ENCODE measurements at places on chromosomes 16 and 17. TPM values are rescaled to one million over a fixed set of nuclear protein-coding genes. Genes with fewer than 3 reads are reported as not detected.

TELO2 gene
- 9.0 TPM for total RNA-seq

TAT gene
- total RNA-seq: not detected

NPIPA7 gene
- 1.3 TPM for total RNA-seq

OGFOD3 gene
- total RNA-seq: 29.2 TPM

ARHGAP44 gene
- 0.12 TPM for total RNA-seq

CEP20 gene
- 59.6 TPM for total RNA-seq

DNA sequence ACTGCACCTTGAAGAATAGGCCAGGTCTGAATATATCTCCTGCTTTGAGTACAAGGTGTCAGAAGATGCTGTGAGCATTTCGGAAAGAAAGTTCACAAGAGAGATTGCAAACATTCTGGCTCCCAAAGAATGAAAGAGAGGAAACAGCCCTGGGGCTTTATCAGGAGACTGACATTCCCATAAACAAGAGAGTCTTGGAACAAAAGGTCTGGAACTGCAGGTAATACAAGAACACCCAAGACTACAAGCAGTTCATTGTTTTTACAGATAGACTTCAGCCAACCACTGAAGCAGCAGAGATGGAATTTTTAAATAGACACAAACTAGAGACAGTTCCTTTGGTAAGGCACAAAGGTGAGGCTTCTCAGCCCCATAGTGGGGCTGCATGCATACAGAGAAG, 14.4 kb downstream of the HSD17B2 start:
- DNase-seq: no peak

DNA sequence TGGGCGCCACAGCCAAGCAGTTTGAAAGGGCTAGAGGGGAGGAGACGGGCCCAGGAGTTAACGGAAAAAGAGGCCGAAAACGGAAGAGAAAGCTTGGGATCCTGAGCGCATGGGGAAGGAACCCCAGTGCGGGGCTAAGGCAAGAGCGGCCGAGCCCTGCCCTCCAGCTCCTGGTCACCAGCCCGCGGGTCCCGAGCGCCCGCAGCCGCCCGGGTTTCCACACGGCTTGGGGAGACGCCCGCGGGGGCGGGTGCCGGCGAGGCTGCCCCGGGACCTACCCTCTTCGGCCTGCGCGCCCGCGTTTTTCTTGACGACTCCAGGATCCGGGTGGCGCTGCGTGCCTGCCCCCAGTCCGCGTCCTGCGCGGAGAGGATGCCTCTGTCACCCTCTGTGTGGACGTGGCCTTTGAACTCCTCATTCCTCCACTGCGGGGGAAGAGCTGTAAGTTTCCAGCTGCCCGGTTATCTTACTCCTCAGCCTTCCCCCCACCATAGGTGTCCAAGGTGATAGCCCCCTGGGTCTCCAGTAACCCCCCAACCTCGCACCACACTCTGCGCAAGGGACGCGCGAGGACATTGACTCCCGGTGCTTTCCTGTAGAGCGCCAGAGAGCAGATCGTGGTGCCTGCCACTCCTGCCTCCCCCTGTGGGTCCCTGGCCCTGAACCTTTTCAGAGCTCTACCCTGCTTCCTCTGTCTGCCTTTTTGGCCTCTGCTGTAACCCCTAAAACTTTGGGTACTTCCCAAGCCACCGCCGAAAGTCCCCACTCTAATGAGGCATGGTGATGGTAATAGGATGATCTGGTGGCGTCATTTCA, 1.7 kb upstream of the CDH11 start:
- DNase-seq: peak; percentile 52

- no peak for DNase-seq
Measured at GRCh38 chr17:6095501-6095900, 25.3 kb downstream of the WSCD1 start.

- DNase-seq: peak; percentile 61
Measured at GRCh38 chr17:63516910-63517824, 6.0 kb upstream of the KCNH6 start.

- no peak for DNase-seq
Measured at GRCh38 chr17:57045868-57046704, 39.0 kb upstream of the AKAP1 start.

DNA sequence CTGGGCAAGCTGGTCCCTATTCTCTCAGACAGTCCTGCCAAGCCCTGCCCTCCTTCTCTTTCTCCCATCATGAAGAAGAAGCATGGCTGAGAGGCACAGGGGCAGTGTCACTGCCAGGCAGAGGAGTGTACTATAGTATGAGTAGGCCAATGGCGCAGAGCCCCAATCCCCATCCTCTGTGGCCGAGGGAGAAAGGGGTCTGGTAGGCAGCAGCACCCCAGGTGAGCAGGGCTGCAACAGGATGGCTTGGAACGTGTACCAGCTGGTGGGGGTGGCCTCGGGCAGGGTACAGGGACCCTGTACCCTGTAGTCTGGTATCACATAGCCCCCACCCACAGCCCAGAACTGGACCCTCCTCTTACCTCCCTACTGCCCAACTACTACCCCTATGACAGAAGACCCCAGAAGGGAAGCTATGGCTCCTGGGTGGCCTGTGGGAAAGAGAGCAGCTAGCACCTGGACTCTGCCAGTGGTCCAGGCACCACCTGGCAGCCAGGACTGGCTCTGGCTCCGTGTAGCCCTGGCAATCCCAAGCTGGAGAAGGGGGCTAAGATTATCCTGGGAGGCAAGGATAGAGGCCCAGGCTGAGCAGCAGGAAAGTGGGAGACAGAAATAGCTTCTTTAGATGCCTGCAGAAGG, 4.4 kb downstream of the SMARCD2 start:
- no peak for DNase-seq

GRCh38 chr17:3986939-3987335, 22.7 kb upstream of the ATP2A3 start:
- no peak for DNase-seq

- no peak for DNase-seq
Measured at GRCh38 chr17:10513299-10514067, 4.9 kb downstream of the MYH1 start.

DNA sequence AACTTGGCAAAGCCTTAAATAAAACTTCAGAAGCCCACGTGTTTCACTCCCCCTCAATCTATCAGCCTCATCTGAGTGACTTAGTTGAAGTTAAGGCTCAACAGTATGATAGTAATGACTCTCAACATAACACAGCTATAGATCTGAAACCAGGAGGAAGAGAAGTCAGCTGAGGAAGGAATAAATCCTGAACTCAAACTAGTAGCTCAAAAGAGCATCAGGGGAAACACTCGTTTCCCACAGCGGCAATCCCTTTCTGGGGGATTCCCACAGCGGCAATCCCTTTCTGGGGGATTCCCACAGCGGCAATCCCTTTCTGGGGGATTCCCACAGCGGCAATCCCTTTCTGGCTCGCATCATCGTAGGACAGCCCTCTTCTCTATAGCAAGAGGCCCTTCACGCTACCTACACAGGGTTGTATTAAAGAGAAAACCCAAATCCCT, 56.8 kb downstream of the ZZEF1 start:
- DNase-seq: no peak

GRCh38 chr17:76727745-76728456, 1.3 kb downstream of the METTL23 start:
- DNase-seq: peak; percentile 50

DNA sequence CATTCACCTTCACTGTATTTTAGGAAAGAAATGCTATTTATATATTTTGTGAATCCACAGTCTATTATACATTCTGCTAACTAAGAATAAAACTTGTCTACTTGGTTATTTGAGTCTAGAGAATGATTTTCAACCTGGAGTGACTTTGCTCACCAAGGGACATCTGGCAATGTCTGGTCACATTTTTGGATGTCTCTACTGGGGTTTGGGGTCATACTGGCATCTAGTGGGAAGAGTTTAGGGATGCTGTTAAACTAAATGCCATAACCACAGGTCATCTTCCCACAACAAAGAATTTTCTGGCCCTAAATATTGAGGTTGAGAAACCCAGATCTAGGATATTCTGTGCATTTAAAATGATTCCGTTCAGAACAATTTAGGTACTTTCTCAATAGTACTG, 26.0 kb downstream of the KCNJ16 start:
- peak; percentile 3 for DNase-seq

GRCh38 chr17:66533986-66534385, 231.6 kb downstream of the PRKCA start:
- DNase-seq: no peak

- DNase-seq: no peak
Measured at GRCh38 chr17:42846594-42847280, 2.4 kb downstream of the AOC2 start.

GRCh38 chr16:3589441-3589921, 12.3 kb upstream of the NLRC3 start:
- no peak for DNase-seq

DNA sequence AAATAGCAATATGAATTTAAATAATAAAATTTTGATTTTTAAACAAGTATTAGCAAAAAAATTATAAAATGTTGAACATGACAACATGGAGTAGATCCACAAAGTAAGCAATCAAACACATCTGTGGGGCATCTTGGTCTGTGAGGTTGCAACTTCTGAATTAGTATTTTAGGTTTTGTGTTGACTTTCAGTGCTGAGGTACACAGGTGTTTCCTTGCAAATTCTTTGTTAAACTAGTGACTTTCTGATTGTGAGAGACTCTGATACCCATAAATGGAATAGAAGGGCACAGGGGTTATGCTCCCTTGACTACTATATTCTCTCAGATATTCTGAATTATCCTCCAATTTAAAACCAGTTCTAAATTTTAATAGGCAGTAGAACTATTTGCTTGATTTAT, 841.7 kb downstream of the CDH8 start:
- no peak for DNase-seq

DNA sequence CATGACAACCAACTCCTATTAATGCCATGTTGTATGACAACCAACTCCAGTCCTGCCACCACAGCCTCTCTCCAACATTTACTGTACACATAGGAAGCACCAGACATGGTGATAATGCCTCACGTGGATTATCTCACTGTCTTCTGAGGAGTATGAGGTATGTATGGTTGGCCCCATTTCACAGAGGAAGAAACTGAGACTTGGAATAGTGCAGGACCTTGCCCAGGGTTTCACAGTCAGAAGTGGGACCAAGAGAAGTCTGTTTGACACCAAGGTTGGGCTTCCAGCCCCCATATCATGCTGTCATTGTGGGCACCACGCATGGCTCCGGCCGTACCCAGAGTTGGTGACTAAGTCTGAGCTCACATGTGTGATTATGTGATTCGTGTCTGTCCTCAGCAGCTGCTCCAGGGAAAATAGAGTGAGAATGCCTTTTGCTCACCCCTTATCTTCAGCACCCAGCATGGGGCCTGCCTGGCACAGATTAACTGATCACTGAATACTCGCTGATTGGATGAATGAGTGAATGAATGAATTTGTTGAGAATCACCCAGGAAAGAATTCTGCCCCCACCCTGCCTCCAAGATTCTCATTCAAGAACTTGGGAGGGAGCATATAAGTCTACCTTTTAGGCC, 204.1 kb upstream of the NLRP1 start:
- peak; percentile 71 for DNase-seq

DNA sequence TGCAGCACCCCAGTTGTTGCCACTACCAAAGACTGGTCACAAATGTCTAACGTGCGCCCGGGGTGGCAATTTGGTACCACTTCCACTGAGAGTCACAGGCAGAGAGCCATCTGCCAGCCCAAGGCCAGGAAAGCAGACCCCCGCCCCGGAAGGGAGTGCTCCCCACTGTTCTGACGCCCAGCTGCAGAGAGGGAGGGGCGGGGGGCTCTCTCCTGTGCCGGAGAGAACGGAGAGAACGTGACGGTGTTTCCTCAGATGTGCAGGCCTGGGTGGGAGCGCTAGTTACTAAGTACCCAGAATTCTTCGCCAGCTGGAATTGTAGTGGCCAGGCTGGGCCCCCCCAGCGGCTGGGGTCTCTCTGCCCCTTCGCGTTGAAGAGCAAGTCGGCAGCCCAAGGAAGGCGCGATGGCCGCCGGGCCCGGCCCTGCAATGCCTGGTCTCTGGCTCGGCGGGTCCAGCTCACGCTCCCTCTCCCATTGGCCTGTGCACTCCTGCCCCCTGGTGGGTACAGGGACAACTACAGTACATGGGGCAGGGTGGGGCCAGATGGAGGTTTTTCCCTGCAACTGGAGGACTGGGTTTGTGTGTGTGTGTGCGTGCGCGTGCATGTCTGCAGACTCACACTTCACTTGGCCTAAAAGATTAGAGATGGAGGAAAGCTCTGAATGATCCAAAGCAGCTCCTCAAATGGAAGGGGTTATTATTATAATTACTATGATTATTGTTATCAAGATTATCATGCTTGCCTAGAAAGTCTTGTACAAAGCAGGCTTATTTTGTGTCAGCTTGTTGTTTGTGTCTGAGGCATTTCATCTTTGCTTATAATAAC, 107.1 kb downstream of the AMFR start:
- DNase-seq: peak; percentile 64

- no peak for DNase-seq
Measured at GRCh38 chr17:58706351-58707140, 14.1 kb downstream of the RAD51C start.
